ENCODE measurements at places on chromosomes 2 and 18. TPM values are rescaled to one million over a fixed set of nuclear protein-coding genes. Genes with fewer than 3 reads are reported as not detected.

DNA sequence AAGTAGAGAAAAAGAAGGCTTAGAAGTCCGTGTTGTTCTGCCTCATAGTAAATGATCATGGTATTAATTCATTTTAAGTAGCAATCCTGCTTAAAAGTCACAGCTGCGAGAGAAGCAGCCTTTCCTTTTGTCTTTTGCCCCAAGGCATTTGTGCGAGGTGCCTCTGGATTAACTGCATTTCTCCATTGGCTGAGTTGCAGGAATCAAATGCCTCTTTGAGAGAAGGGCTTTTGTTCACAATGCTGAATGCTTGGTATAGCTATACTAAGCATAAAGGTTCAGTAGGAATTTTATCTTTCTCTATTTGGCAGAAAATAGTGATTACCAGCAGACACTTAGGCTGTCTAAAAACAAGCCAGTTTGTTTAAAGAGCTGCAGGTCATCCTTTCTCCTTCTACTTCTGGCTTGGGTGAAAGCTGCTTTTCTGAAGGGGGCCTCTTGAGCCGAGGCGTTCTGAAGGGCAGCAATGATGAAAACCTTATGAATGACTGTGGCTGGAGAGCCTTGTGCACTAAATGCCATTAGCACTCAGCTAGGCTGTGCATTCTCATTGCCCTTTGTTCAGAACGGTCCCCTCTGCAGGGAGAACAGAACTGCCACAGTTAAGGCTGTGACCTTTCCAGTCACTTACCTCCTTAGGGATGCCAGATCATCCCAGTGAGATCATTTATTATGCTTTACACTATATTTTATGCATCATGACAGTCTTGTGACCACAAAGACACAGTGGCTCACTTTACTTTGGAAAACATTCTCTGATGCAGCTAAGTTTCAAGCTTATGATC, 68.8 kb upstream of the TMEM87B start:
- no peak overlapping the region for H3K27ac ChIP-seq
- no peak overlapping the region for H3K4me3 ChIP-seq

DNA sequence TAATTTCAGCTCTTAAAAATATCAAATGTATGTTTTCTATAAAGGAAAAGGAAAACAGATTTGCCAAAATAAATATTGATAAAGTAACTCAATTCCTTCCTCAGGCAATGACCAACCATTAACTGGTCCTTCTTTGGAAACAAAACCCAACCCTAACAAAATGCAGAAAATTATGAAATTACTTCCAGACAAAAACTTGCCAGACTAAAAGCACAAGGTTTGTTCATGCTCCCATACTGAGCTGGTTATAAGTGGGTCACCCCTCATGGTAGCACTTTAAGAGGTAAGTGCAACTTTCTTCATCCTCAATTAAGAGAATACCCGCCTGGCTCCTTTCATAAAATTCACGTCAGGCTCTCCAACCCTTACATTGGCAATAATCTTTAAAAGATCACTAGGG, 31.1 kb upstream of the TTC32 start:
- no peaks in the 10 kb centered on the region for H3K4me1 ChIP-seq
- no peak overlapping the region for H3K4me3 ChIP-seq
- H3K27me3 ChIP-seq = no peaks in the 10 kb centered on the region
- no peak for DNase-seq

- H3K4me1 ChIP-seq = no peaks in the 10 kb centered on the region
- no peaks in the 10 kb centered on the region for H3K36me3 ChIP-seq
- H3K4me3 ChIP-seq = no peak overlapping the region
- no peaks in the 10 kb centered on the region for H3K27me3 ChIP-seq
Observed at GRCh38 chr18:55764386-55764785, 176.4 kb upstream of the TCF4 start.

DNA sequence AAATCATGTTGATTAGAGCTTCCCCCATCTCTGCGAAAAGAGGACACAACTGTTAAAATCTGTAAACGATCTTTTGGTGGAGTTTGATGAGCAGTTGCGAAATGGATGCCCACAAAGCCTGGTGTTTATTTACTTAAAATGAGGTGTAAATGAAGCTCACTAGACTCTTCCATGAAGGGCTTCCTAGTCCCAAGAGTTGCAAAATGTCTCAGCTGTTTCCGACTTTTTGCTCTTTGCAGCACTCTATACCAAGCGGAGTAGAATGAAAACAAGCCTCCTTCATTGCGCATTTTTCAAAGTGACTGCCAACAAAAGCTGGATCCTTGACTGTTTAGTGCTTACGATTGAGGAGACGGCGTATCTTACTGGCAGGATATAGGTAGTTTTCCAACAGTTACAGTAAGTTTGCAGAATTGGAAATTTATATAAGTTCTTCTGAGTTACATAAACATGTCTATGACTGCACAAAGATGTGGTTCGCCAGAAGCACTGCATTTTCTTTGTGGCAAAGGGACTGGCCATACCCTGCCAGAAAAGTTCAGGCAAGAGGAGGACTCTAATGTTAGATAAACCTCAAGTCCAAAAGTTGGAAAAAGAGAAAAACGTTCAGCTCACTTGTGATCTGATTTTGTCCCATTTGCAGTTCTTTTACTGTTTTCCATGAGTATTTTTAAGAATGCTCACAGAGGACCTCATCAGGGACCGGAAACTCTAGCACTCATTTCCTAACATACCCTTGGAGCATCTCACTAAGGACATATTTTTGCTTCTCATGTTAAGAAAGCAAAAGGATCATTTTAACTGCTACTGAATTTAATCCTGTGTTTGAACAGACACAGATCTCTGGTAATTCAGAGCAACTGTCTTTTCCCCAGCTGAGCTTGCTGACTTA, 42.7 kb downstream of the COLEC12 start:
- H3K27me3 ChIP-seq = no peaks in the 10 kb centered on the region
- H3K4me3 ChIP-seq = peak overlapping the region; percentile 41
- H3K27ac ChIP-seq = no peak overlapping the region
- DNase-seq = no peak
- no peaks in the 10 kb centered on the region for H3K36me3 ChIP-seq

GRCh38 chr2:8684878-8685696, 3.2 kb downstream of the ID2 start:
- H3K4me3 ChIP-seq = peak overlapping the region; percentile 93
- peak overlapping the region; percentile 49 for H3K27ac ChIP-seq
- H3K36me3 ChIP-seq = no peaks in the 10 kb centered on the region
- no peaks in the 10 kb centered on the region for H3K27me3 ChIP-seq
- peaks cover 15% of the 10 kb centered on the region for H3K4me1 ChIP-seq
- DNase-seq = peak; percentile 38

The EDAR gene
- not detected for polyA plus RNA-seq

The SERPINB4 gene
- not detected for polyA plus RNA-seq

DNA sequence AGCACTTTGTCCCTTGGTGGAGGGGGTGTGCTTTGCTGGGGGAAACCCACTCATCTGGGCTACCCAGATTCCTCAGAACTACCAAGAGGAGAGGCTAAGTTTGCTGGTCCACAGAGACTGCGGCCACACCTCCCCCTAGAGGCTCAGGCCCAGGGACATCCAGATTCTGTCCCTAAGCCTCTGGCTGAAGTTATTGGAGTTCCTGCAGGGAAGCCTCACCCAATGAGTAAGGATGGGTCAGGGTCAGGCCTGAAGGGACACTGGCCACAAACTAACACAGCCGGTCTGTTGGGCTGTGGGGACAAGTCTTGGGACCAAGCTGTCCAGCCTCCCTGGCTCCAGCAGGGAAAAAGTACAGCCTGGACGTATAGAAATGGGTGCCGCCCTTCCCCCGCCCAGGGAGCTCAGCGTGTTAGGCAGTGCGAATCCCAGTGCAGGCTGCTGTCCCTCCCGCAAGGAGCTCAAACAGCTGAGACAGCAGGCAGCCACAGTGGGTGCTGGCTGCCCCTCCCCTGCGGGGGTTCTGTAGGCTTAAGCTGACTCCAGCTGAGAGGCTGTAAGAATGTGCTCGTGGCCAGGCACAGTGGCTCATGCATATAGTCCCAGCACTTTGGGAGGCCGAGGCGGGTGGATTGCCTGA, 86.9 kb upstream of the ARL5A start:
- no peak overlapping the region for H3K4me3 ChIP-seq
- no peaks in the 10 kb centered on the region for H3K36me3 ChIP-seq
- H3K4me1 ChIP-seq = peaks cover 89% of the 10 kb centered on the region
- peak overlapping the region; percentile 49 for H3K27ac ChIP-seq
- H3K27me3 ChIP-seq = no peaks in the 10 kb centered on the region

- no peak overlapping the region for H3K27ac ChIP-seq
- peaks cover 89% of the 10 kb centered on the region for H3K36me3 ChIP-seq
- no peaks in the 10 kb centered on the region for H3K4me1 ChIP-seq
- H3K27me3 ChIP-seq = no peaks in the 10 kb centered on the region
Observed at GRCh38 chr2:151465771-151466170, 56.1 kb downstream of the RIF1 start.

The RGPD8 gene
- polyA plus RNA-seq = 3.4 TPM

DNA sequence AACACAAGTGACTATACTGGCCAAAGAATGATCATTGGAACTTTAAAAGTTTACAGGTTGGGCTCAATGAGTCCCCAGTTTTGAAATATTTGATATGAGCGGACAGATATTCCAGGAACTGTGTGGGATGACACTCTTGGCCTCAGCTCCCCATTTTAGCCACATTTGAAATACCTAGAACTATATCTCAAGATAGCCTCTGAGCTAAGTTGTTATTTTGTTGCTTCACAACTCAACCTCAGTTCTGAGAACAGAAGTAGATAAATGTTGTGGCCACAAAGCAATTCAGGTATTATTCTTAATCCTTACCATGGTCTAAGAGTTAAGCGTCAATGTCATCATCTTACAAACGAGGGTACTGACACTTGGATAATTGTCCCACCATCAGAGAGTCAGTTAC, 172.2 kb upstream of the SETBP1 start:
- no peaks in the 10 kb centered on the region for H3K36me3 ChIP-seq
- no peaks in the 10 kb centered on the region for H3K27me3 ChIP-seq
- no peak for DNase-seq
- no peak overlapping the region for H3K4me3 ChIP-seq
- H3K27ac ChIP-seq = peak overlapping the region; percentile 73

DNA sequence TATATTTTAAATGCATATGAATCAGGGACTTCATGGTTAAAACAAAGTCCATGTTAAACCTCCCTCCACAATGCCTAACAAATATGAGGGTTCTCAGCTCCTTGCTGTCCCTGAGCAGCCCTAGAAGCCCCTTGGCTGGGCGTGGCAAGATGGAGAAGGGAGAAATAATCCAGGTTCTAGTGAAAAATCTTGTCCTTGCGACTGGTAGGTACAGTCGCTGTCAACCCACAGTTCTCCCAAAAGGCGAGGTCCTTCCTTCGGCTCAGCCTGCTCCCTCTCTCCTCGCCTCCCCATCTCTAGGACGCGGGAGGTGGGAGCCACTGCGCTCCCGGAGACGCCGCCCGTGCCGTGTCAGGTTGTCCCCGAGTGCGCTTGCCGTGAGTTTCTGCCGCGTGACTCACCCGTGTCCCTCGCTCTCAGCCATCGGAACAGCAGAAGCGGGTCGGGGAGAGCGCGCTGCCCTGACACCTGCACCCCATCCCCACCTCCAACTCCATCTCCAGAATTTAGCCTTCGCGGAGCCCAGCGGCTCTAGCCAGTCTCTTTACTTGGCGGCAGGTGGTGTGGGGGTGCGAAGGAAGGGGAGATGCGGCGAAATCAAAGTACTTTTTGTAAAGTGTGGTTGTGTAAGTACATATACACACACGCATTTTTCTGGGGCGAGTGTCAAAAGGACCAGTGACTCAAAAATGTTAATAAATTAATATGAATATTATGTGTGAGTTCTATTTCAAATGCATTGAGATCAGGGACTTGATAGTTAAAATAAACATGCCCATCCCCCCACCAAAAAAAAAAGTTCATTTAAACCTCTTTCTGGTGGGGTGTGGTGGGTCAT, 65.1 kb upstream of the TMEM17 start:
- peaks cover 5% of the 10 kb centered on the region for H3K4me1 ChIP-seq
- H3K36me3 ChIP-seq = no peaks in the 10 kb centered on the region
- no peak for DNase-seq
- peaks cover 19% of the 10 kb centered on the region for H3K27me3 ChIP-seq
- H3K4me3 ChIP-seq = no peak overlapping the region

- H3K4me1 ChIP-seq = no peaks in the 10 kb centered on the region
- H3K27me3 ChIP-seq = no peaks in the 10 kb centered on the region
- no peak overlapping the region for H3K27ac ChIP-seq
- H3K4me3 ChIP-seq = no peak overlapping the region
- DNase-seq = no peak
- no peaks in the 10 kb centered on the region for H3K36me3 ChIP-seq
Observed at GRCh38 chr2:14901737-14902136, 269.2 kb downstream of the LRATD1 start.

GRCh38 chr2:29174937-29175336, 59.7 kb downstream of the CLIP4 start:
- no peak for DNase-seq
- H3K27ac ChIP-seq = no peak overlapping the region
- no peak overlapping the region for H3K4me3 ChIP-seq
- no peaks in the 10 kb centered on the region for H3K27me3 ChIP-seq
- H3K4me1 ChIP-seq = no peaks in the 10 kb centered on the region
- H3K36me3 ChIP-seq = peaks cover 8% of the 10 kb centered on the region

DNA sequence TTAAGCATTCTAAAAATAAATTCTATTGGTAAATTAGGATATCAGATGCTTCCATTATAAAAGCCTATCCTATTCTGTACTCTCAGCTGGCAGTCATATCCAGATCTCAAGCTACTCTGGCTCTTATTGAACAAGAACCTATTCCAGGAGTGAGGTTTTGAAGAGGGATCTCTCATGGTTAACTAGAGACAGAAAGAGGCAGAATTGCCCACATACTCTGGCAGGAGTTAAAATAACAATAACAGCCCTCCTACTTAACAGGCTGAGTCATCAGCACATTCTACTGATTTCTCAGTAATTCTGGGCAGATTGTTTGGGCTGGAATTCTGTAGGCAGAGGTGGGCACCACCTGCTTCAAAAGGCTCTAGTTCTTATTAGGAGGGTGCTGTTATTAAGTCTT, 142.0 kb upstream of the UNC80 start:
- H3K27me3 ChIP-seq = no peaks in the 10 kb centered on the region
- no peaks in the 10 kb centered on the region for H3K36me3 ChIP-seq
- no peak overlapping the region for H3K4me3 ChIP-seq

The GALNT3 gene
- 7.5 TPM for polyA plus RNA-seq

GRCh38 chr2:39918886-39919285, 139.8 kb upstream of the THUMPD2 start:
- no peak overlapping the region for H3K27ac ChIP-seq
- no peak overlapping the region for H3K4me3 ChIP-seq
- no peaks in the 10 kb centered on the region for H3K36me3 ChIP-seq
- no peak for DNase-seq

DNA sequence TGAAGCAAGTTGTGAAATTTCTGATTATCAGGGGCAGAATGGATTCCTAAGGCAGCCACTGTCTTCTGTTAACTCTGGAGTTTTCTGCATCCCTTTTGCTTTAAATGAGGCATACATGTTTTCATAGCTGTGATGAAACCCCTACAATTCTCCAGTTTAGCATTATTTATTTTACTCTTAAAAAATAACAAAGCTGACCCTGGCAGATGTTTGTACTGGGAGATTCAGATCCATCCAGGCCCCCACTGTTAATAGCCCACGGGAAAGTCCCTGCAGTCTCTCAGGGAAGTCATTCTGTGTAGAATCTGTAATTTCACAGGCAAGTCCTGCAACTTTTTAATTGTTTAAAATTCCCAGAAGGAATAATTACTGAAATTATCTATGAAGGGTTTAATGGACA, 353 bp upstream of the SULT1C4 start:
- peak overlapping the region; percentile 61 for H3K4me3 ChIP-seq
- H3K27me3 ChIP-seq = no peaks in the 10 kb centered on the region
- DNase-seq = no peak
- H3K36me3 ChIP-seq = no peaks in the 10 kb centered on the region
- no peak overlapping the region for H3K27ac ChIP-seq

The CYP27A1 gene
- polyA plus RNA-seq = 218 TPM

The OXER1 gene
- polyA plus RNA-seq = 3.8 TPM

- no peaks in the 10 kb centered on the region for H3K36me3 ChIP-seq
- H3K27me3 ChIP-seq = no peaks in the 10 kb centered on the region
- H3K27ac ChIP-seq = no peak overlapping the region
- H3K4me3 ChIP-seq = no peak overlapping the region
- DNase-seq = no peak
Observed at GRCh38 chr2:20143263-20143662, 81.7 kb downstream of the SDC1 start.
